Renal cortical epithelial cell (primary cell): ENCODE measurements at places on chromosomes 2 and 18. TPM values are rescaled to one million over a fixed set of nuclear protein-coding genes. Genes with fewer than 3 reads are reported as not detected.

Gene APCDD1
- total RNA-seq, result under 0.01 TPM in 1 of 2 replicates, not detected in the other

Gene CHCHD5
- 3.1 and 6.4 TPM in 2 replicates for total RNA-seq

Gene EPG5
- 21.9 and 44.0 TPM in 2 replicates for total RNA-seq

Gene CD302
- 0.69 and 3.8 TPM in 2 replicates for total RNA-seq

Gene DSG3
- 0.05 and 0.35 TPM in 2 replicates for total RNA-seq

Gene CDH2
- 106 and 137 TPM in 2 replicates for total RNA-seq

Gene RRM2
- 3.4 and 17.9 TPM in 2 replicates for total RNA-seq

Gene LRPPRC
- total RNA-seq, result 69.5 and 153 TPM in 2 replicates

Gene HTR2B
- 0.05 TPM in 1 of 2 replicates, not detected in the other for total RNA-seq

Gene LYPD6
- 1.6 and 5.6 TPM in 2 replicates for total RNA-seq

Gene FIGN
- total RNA-seq, result 3.0 and 9.0 TPM in 2 replicates

Gene FTCDNL1
- total RNA-seq, result 2.8 and 3.5 TPM in 2 replicates

Gene MROH2A
- total RNA-seq, result 0.15 TPM in 1 of 2 replicates, not detected in the other

Gene PKP4
- 45.3 and 149 TPM in 2 replicates for total RNA-seq
